ENCODE measurements at places on chromosomes 6 and 20.

- DNase-seq: no peak
Measured at GRCh38 chr6:79250107-79250514, 15.6 kb upstream of the HMGN3 start.

DNA sequence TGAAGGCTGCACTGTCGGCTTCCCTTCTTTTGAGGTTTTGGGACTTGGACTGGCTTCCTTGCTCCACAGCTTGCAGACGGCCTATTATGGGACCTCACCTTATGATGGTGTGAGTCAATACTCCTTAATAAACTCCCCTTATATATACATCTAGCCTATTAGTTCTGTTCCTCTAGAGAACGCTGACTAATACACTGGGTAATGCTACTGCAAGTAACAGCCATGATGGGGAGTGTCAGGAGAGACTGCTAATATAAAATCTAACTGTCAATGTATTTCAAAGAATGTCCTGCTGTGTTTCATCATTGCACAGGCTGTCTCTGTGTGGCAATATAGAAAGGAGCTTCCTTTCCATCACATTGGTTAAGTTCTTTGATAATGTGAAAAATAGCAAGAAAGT is 57.7 kb upstream of the UST start:
- no peak for DNase-seq

GRCh38 chr6:159617444-159617843 is 75.6 kb downstream of the SOD2 start:
- DNase-seq: no peak

- DNase-seq: no peak
Measured at GRCh38 chr6:150603176-150603575, 3.5 kb downstream of the PLEKHG1 start.
